ENCODE measurements at places on chromosomes 7 and 10. TPM values are rescaled to one million over a fixed set of nuclear protein-coding genes. Genes with fewer than 3 reads are reported as not detected.

DNA sequence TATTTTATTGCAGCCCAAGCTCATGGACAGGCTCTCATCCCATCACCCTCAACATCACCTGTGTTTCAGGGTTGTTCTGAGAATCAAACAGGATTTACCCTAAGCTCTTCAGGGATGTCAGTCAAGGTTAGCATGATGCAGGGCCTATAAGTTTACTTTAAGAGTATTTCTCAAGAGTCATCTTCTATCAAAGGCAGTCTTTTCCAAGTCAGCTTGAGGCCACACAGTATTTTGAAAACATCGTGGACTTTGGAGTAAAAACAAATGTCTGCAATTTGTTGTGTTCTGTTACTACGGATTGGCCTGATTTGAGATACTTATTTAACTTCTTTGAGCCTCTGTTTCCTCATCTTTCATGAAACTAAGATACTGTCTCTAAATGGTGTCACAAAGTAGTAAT lies 42.0 kb upstream of the NRP1 start:
- DNase-seq = no peak

The GCK gene
- 0.71 TPM for total RNA-seq

DNA sequence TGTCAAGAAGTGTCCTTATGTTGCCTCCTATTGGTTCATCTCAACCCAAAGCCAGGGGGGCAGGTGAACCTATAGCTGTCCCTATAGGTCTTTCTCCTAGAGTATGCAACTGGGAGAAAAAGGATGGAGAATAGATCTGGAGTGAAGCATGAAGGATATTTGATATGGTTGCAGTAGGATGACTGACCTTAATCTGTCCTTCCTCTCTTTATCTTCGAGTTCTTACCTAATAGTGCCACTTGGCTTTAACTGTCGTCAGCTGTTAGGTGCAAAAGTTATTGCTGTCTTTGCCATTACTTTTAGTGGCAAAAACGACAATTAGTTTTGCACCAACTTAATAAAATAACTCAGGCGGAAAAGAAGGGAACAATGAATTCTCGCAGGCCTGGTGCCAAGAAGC lies 196.0 kb downstream of the GALNT17 start:
- DNase-seq = no peak

The ANKRD2 gene
- total RNA-seq = not detected

- DNase-seq = no peak
These were observed 63.4 kb downstream of the OSBPL3 start for GRCh38 chr7:24916463-24917040.

GRCh38 chr10:60423920-60424319 lies 34.2 kb upstream of the ANK3 start:
- DNase-seq = no peak

GRCh38 chr7:47992446-47992845 lies 13.0 kb upstream of the HUS1 start:
- no peak for DNase-seq

The UTF1 gene
- not detected for total RNA-seq

- DNase-seq = no peak
These were observed 7.3 kb downstream of the OCM2 start for GRCh38 chr7:97982647-97983046.

GRCh38 chr7:141788296-141788695 lies 1.7 kb upstream of the TAS2R5 start:
- no peak for DNase-seq

The ZNF736 gene
- total RNA-seq = 30.8 TPM

DNA sequence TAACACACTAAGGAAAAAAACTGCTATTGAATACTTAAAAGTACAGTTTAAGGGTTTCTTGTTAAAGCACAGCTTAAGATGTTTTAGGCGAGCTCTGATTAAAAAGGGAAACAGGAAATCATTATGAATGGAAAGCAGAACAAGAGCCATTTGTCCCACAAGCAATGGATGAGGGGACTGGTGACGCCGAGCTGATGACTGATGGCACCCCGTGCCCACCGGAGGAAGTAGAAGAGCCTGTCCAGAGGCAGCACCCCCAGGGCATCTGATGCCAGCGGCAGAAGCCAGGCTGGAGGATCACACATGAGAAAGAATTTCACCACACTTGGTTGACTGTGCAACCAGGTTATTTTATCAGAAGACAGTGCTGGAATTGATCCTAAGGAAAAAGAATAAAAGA lies 15.0 kb upstream of the INSIG1 start:
- DNase-seq = no peak

- DNase-seq = peak; percentile 64
These were observed 61.3 kb downstream of the FOXL3 start for GRCh38 chr7:351256-351655.

The DYNC1I1 gene
- not detected for total RNA-seq

GRCh38 chr10:61463035-61463909 lies 10.1 kb upstream of the TMEM26 start:
- DNase-seq = no peak

- no peak for DNase-seq
These were observed 29.9 kb downstream of the LIPJ start for GRCh38 chr10:88616250-88616977.

GRCh38 chr10:113736576-113736975 lies 14.9 kb upstream of the PLEKHS1 start:
- DNase-seq = no peak

DNA sequence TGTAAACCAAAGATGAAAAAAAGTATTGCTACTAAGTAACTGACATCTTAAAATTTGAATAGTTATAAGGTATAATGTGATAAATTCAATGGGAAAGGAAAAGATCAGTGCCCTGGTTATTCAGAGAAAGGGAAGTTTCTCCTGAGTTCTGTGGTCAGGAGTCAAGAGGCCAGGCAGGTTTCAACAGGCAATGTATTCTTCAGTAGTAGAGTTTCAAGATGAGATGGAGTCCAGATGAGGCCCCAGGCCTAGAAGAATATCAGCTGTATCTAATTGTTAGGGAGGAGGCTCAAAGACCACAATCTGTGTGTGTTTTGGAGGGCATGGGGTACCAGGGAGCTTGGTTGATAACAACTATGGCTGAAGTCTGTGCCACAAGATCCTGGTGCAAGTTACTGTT lies 101.4 kb upstream of the DLX6 start:
- no peak for DNase-seq

DNA sequence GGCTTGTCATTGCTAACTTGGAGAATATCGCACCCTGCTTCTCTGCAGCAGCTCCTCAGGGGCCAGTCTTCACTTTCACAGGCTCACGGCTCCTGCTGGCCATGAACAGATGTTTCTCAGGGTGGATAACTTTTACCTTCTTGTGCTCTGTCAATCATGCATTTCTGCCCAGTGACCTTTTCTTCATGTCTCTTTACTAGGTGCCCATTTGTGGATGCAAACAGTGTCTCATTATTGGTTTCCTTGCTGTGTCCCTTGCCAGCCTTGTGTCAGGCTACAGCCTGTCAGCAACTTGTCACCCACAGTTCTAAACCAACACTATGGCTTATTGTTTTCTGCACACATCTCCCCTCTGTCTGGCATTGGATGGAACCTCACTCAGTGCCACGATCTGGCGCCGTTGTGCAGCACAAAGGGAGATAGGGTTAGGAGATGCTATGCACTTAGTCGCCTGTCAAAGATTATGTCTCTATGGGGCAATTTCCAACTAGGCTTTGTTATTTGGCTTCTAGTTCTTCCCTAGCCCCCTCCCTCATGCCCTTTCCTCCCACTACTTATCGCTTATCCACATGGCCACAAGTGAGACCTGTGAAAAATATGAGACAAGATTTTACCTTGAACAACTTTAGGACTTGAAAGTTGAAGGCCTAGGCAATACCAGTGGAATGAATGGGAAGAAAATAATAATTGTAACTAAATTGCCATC lies 45.7 kb upstream of the NXPH1 start:
- no peak for DNase-seq

- no peak for DNase-seq
These were observed 84.0 kb downstream of the ORC5 start for GRCh38 chr7:104123786-104124185.

The TRIP6 gene
- 6.1 TPM for total RNA-seq

DNA sequence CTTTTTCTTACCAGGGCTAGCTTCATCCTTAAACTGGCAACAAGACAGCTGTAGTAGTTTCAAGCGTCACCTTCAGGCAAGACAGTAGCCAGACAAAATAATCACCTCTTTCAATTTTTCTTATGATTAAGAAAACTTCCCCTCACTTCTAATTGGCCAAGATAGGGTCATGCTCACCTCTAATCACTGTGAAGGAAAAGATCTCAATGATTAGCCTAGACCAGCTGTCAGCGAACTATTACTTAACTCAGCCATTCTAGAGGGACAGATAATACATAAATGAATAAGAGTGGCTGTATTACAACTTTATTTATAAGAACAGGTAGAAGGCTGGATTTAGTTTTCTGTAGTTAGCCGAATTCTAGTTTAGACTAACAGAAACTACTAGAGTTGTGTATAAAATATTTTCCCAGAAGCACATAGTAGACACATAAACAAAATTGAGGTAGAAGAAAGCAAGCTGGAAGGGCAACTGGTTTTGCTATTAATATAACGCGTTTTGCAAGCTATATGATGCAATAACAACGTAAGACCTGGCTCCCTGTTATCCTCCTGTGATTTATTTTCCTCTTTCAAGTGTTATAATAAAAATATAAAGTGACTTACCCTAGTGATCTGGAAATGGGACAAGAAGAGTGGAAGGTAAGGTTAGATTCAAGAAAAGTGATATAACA lies 64.3 kb downstream of the ELAPOR2 start:
- DNase-seq = no peak

The TSPAN33 gene
- total RNA-seq = 3.6 TPM

GRCh38 chr7:34430456-34430855 lies 227.6 kb upstream of the NPSR1 start:
- DNase-seq = no peak

GRCh38 chr10:103244666-103245271 lies 918 bp upstream of the RPEL1 start:
- peak; percentile 82 for DNase-seq

DNA sequence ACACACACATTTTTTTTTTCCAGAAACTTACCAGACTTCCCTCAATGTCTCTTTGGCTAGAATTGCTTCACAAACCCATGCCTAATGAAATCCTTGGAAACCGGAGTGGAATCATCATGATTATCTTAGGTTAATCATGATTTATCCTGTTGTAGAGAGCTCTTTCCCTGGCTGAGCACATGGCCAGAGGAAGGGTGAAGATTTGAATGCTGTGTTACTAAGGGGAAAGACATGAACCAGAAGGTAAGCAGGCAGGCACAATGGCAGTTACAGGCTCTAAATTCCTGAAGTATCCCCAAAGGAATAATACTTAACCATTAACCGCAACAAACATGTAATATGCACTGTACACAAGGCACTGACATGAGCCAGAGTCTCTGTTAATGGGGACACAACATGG lies 4.1 kb upstream of the RNF148 start:
- no peak for DNase-seq

The FRMPD2 gene
- not detected for total RNA-seq

DNA sequence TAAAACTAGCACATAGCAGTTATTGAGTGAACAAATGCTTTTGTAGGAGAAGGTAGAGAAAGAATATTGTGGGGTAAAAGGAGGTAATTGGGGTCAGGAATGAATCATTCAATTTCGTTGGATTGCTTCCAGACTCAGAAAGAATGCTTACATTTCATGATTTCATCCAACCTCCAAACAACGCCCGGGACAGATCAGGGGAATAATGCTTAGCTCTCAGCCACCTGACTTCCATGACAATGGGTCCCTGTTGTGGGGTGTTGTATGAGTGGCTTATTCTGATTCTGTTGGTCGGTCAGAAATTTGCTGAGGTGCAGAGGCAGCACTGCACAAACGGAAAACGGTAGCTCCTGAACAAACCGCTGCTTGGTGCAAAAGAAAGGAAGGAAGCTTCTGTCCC lies 24.0 kb upstream of the INPP5F start:
- DNase-seq = no peak

The CYP3A7 gene
- not detected for total RNA-seq

DNA sequence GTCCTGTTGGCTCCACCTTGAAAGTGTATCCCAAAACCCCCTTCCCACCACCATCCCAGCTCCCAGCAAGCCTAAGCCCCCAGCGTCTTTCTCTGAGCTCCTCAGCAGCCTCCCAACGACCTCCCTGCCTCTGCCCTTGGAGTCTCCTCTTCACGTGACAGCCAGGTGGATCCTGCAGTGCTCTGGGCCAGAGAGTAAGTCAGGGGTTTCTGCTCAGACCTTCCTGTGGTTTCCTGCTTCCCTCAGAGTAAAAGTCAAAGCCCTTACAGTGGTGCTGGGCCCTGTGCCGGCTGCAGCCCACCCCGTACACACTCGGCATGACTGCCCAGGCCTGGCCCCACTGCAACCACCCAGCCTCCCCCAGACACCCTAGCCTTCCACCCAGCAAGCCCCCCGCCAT lies 51.9 kb downstream of the OAT start:
- no peak for DNase-seq

The FAM25A gene
- total RNA-seq = not detected

GRCh38 chr7:3408814-3409595 lies 108.0 kb downstream of the SDK1 start:
- no peak for DNase-seq

Data from CD4-positive, alpha-beta T cell (primary cell).